SJCRH30 (cell line): ENCODE measurements at places on chromosomes 2 and 18.
A peak's percentile ranks its signal among the peaks of the same experiment; 100 is the strongest.

DNA sequence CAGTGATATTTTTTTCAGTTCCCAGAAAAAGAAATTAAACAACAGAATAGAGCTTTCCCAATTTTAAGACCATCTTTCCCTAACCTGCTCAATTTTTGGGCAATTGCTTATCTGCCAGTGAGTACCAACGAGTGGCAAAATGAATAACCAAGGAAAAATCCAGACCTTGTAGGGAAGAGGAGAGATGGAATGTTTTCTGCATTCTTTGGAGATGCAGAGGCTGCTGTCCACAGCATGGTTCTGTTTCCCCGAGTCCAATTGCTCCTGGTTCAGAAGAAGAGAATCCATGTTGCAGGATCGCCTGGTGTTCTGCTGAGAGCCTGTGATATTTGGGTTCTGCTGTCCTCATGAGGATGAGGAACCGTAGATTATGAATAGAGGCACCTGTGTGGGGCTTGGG, 68.2 kb upstream of the MGAT5 start:
- peaks cover 6% of the 10 kb centered on the region; the same call in 1 of the 2 replicates for H3K36me3 ChIP-seq
- no peak for DNase-seq
- H3K4me1 ChIP-seq, result peaks cover 17% of the 10 kb centered on the region
- no peak overlapping the region for H3K4me3 ChIP-seq

DNA sequence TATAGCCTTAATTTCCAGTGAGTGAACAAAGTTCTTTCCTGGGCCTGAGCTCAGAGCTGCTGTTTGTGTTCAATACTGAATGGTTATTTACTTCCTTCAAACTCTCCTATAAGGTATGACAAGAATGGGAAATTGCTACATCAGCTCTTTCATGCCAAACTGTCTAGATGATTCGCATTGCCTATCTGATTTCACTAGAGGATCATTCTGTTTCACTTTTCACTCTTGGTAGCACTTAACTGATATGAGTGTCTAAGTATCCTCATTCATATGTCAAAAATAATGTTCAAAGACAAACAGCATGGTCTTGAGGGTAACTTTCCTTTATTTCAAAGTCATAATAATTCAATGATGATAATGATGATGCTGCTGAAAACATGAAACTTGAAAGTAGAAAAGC, 32.9 kb upstream of the SCG2 start:
- no peak for DNase-seq
- no peaks in the 10 kb centered on the region for H3K27me3 ChIP-seq
- H3K4me1 ChIP-seq, result no peaks in the 10 kb centered on the region
- H3K36me3 ChIP-seq, result no peaks in the 10 kb centered on the region
- H3K27ac ChIP-seq, result no peak overlapping the region

GRCh38 chr2:49940626-49941025, 786.3 kb upstream of the FSHR start:
- 0 out of 2 replicates have a peak, but pooled peaks cover 3% of the 10 kb centered on the region for H3K4me1 ChIP-seq
- H3K4me3 ChIP-seq, result peak overlapping the region; percentile 13; the same call in 1 of the 2 replicates
- no peak for DNase-seq
- H3K27me3 ChIP-seq, result no peaks in the 10 kb centered on the region
- H3K36me3 ChIP-seq, result no peaks in the 10 kb centered on the region

- H3K4me1 ChIP-seq, result peaks cover 55% of the 10 kb centered on the region
- no peak for DNase-seq
- H3K27ac ChIP-seq, result no peak overlapping the region
Observed at GRCh38 chr2:219442256-219443015, 7.8 kb downstream of the SPEG start.

GRCh38 chr2:75416420-75417342, 144.1 kb downstream of the EVA1A start:
- no peaks in the 10 kb centered on the region for H3K36me3 ChIP-seq
- H3K4me1 ChIP-seq, result no peaks in the 10 kb centered on the region
- no peak for DNase-seq

GRCh38 chr2:157152362-157152761, 105.1 kb upstream of the GALNT5 start:
- H3K36me3 ChIP-seq, result no peaks in the 10 kb centered on the region
- H3K4me3 ChIP-seq, result no peak overlapping the region
- H3K4me1 ChIP-seq, result no peaks in the 10 kb centered on the region
- DNase-seq, result no peak
- H3K27ac ChIP-seq, result no peak overlapping the region

DNA sequence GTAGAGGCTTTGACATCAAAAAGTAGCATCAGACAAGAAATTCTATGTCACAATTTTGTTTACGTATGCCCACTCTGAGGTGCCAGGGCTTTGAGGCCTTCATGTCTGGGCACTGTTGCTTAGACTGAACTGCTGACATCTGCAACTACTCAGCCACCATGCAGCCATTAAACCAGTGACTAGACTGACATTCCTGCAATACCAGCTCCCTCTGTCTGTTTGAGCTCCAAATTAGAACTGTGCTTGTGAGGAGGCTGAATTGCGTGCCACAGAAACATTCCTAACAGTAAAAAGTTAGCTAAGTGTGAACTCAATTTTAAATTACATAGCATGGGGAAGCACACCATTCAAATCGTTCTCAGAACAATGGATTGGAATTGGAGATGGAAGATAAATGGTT, 163.2 kb downstream of the INSIG2 start:
- 0 out of 2 replicates have a peak, but pooled peaks cover 4% of the 10 kb centered on the region for H3K27me3 ChIP-seq
- H3K36me3 ChIP-seq, result no peaks in the 10 kb centered on the region
- H3K27ac ChIP-seq, result no peak overlapping the region
- H3K4me1 ChIP-seq, result no peaks in the 10 kb centered on the region

DNA sequence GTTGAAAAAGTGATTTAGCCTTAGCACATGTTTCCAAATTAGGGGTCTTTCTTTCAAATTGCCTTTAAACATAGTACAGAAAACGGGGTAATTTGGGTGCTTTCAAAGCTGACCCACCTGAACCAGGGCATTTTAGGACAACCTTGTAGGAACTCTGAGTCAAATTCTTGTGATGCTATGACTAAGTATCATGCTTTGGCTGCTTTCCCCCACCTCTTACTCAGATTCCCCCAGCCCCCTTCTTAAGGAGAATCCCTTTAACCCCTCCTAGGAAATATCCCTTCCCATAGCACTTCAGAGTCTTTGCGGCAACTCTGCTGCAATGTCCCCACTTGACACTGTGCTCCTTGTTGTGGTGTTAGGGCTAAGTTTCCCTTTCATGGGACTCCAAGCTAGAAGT, 18.6 kb upstream of the KLF7 start:
- H3K27me3 ChIP-seq, result no peaks in the 10 kb centered on the region
- peaks cover 31% of the 10 kb centered on the region for H3K4me1 ChIP-seq
- DNase-seq, result no peak
- H3K27ac ChIP-seq, result no peak overlapping the region
- no peak overlapping the region for H3K4me3 ChIP-seq

DNA sequence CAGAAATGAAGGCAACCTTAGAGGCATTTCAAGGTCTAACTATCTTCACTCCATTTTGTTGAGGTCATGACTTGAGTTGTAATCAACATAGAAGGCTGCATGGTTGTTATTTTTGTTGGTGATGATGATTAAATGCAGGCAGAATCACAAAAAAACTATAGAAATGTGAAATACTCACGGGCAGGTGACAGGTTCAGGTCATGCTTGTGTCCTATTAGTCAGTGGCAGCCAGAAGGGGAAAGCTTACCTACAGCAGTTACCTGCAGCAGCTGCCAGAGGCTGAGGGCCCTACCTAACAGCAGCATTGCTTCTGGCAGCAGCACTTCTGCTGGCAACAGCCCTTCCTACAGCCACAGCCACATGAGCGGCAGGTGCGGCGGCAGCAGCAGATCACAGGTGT, 394 bp downstream of the SCYGR3 start:
- peaks cover 8% of the 10 kb centered on the region; the same call in 1 of the 2 replicates for H3K27me3 ChIP-seq
- H3K4me1 ChIP-seq, result no peaks in the 10 kb centered on the region
- no peak for DNase-seq
- H3K36me3 ChIP-seq, result no peaks in the 10 kb centered on the region
- no peak overlapping the region for H3K27ac ChIP-seq

DNA sequence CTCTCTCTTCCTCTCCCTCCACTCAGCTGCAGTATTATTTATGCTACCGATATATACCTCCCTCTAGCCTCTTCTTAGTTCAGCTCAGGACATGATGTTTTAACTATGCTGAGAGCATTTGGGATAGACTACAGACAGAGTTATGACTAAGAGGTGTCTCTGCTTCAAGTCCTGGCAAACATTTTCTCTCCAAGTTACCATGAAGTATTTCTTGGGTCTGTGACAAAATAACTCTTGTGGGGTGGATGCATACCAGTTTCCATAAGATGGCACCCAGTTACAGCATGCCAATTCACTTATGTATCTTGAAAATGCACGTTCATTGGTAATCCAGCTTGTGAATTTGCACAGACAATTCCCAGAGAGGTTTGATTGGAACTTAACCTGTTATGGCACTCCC, 737.6 kb downstream of the SLC4A3 start:
- H3K27me3 ChIP-seq, result no peaks in the 10 kb centered on the region
- H3K4me3 ChIP-seq, result no peak overlapping the region
- H3K36me3 ChIP-seq, result no peaks in the 10 kb centered on the region
- no peak overlapping the region for H3K27ac ChIP-seq
- no peaks in the 10 kb centered on the region for H3K4me1 ChIP-seq
- no peak for DNase-seq
